ENCODE measurements at places on chromosomes 16 and 17. TPM values are rescaled to one million over a fixed set of nuclear protein-coding genes. Genes with fewer than 3 reads are reported as not detected.

The FOXN1 gene
- total RNA-seq = not detected

The HOXB1 gene
- total RNA-seq = not detected

The GGA3 gene
- total RNA-seq = 8.7 TPM

The DOC2A gene
- total RNA-seq = not detected

The SSTR5 gene
- total RNA-seq = not detected

The NPIPA5 gene
- 0.54 TPM for total RNA-seq

The NT5C gene
- 39.8 TPM for total RNA-seq

The HSD11B2 gene
- total RNA-seq = not detected

The KRT26 gene
- total RNA-seq = not detected

The MILR1 gene
- 52.5 TPM for total RNA-seq

The CTRB2 gene
- not detected for total RNA-seq

The RAB40B gene
- 8.4 TPM for total RNA-seq

The TBC1D3D gene
- not detected for total RNA-seq

The CHTF8 gene
- total RNA-seq = 20.0 TPM

The KRTAP9-4 gene
- not detected for total RNA-seq

The RNF227 gene
- total RNA-seq = 2.8 TPM

The EPOP gene
- 5.0 TPM for total RNA-seq

The CLEC10A gene
- not detected for total RNA-seq

The ZPBP2 gene
- not detected for total RNA-seq

The TNFSF12 gene
- total RNA-seq = 14.5 TPM

The CCL8 gene
- not detected for total RNA-seq

The ZNF598 gene
- 13.8 TPM for total RNA-seq

The CCL11 gene
- total RNA-seq = not detected

The EXOC3L1 gene
- 0.98 TPM for total RNA-seq

The G6PC1 gene
- not detected for total RNA-seq

Measured in fibroblast of the aortic adventitia (primary cell).